SJCRH30 (cell line): ENCODE measurements at places on chromosomes 5 and 9.

DNA sequence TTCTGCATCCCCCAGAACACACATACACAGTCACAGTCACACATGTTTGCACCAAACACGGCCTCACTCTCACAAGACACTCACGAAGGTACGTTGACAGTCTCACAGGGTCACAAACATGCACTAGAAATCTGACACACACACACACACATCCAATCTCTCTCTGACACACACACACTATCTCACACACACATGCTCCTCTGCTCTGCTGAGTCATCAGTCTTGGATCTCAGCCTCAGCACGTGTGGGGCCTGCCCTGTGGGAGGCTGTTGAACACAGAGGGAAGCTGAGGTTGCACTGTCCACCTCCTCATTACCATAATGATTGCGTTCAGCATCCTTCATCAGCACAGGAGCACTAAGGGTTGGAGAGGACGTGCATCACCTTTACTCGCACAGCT, 188.8 kb downstream of the MTRR start:
- H3K4me1 ChIP-seq, result peaks cover 21% of the 10 kb centered on the region
- no peaks in the 10 kb centered on the region for H3K36me3 ChIP-seq
- no peaks in the 10 kb centered on the region for H3K27me3 ChIP-seq
- H3K4me3 ChIP-seq, result no peak overlapping the region
- no peak overlapping the region for H3K27ac ChIP-seq

DNA sequence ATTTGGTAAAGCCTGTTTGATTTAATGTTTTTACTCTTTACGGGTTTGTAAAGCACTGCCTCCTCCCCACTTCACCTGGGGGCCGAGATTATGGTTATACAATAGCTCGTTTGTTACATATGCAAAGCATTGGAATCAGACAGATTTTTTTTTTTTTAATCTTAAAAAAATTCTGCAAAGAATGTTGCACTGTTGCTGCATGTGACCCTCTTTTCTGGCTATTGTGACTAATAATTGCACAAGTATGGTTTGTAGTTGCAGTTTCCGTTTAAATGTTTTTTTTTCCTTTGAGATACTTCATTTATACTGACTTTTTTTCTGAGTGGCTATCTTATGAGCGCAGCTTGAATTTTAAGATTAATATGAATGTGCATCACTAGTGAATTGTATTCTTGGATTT, 165.3 kb downstream of the KDM4C start:
- no peak overlapping the region for H3K4me3 ChIP-seq
- no peak for DNase-seq
- H3K27me3 ChIP-seq, result no peaks in the 10 kb centered on the region
- H3K36me3 ChIP-seq, result no peaks in the 10 kb centered on the region
- H3K27ac ChIP-seq, result no peak overlapping the region
- H3K4me1 ChIP-seq, result no peaks in the 10 kb centered on the region

DNA sequence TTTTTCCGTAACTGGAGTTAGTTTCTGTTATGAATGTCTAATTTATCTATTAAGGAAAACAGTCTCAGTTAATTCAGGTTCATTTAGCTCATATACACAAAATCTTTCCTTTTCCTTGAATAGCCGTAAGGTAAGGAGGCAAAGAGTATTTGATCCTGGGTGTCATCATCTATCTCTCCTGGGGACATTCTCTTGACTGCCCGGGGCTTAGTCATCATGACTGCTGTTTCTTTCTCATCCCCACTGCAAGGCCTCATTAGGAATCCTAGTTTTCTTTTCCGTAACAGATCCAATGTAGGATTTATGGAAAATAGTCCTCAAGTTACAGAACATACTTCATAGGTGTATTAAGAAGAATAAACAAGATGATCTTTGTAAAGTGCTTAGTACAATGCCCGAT, 134.9 kb upstream of the CHD1 start:
- no peaks in the 10 kb centered on the region for H3K27me3 ChIP-seq
- DNase-seq, result no peak
- no peaks in the 10 kb centered on the region for H3K36me3 ChIP-seq

GRCh38 chr5:111945535-111945934, 188.5 kb upstream of the NREP start:
- H3K27ac ChIP-seq, result no peak overlapping the region
- H3K4me1 ChIP-seq, result no peaks in the 10 kb centered on the region
- no peaks in the 10 kb centered on the region for H3K36me3 ChIP-seq
- no peak for DNase-seq
- no peak overlapping the region for H3K4me3 ChIP-seq
- H3K27me3 ChIP-seq, result no peaks in the 10 kb centered on the region; the same call in 1 of the 2 replicates

GRCh38 chr5:6678385-6678784, 34.8 kb upstream of the TENT4A start:
- no peaks in the 10 kb centered on the region for H3K4me1 ChIP-seq
- no peak overlapping the region for H3K27ac ChIP-seq
- H3K27me3 ChIP-seq, result no peaks in the 10 kb centered on the region
- no peaks in the 10 kb centered on the region for H3K36me3 ChIP-seq
- no peak overlapping the region for H3K4me3 ChIP-seq
- DNase-seq, result no peak
